Activated T-cell treated with anti-CD3 and anti-CD28 coated beads, Interleukin-2, amount 50 U/mL, for 24 hours (primary cell): ENCODE measurements at places on chromosomes 3 and 15.

- DNase-seq: no peak
Observed at GRCh38 chr3:174466471-174467054, 392.6 kb upstream of the NAALADL2 start.

- DNase-seq: no peak
Observed at GRCh38 chr3:11995120-11995519, 9.1 kb upstream of the SYN2 start.

DNA sequence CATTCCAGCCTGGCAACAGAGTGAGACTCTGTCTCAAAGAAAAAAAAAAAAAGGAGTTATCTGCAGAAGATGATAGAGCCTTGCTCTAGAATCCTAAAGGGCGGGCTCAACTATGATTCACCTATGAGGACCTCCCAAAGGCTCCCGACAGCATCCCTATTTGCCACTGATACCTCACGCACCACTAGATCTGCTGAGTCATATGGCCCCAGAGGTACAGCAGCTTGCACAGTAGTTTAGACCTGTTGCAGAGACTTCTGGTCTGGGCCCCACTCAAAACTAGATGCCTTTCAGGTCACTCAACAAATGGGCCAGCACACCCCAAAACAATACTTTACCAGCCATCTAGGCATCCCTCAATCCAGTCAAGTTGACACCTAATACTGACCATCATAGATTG is 38.1 kb upstream of the PTX3 start:
- DNase-seq: no peak

DNA sequence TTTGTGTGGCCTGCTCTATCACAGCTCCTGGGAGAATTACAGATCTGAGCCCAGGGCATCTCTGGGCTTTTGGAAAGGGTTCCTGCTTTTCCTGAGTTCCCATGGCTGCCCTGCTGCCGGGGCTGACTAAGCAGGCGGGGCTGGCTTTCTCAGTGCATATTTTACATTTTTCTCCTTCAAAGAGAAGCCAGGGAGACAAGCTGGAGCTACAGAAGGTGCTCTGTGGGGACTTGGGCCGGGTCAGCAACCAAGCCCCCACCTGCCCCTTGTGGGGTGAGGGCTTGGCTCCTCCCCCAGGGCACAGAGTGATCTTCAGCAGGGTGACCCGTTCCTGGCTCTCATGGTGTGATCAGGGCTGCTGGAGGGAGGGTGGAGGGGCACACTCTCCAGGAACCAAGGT is 17.4 kb downstream of the ABTB1 start:
- DNase-seq: no peak

GRCh38 chr15:39018966-39019365 is 454.4 kb upstream of the RASGRP1 start:
- DNase-seq: no peak
